ENCODE measurements at places on chromosomes 7 and 10.

DNA sequence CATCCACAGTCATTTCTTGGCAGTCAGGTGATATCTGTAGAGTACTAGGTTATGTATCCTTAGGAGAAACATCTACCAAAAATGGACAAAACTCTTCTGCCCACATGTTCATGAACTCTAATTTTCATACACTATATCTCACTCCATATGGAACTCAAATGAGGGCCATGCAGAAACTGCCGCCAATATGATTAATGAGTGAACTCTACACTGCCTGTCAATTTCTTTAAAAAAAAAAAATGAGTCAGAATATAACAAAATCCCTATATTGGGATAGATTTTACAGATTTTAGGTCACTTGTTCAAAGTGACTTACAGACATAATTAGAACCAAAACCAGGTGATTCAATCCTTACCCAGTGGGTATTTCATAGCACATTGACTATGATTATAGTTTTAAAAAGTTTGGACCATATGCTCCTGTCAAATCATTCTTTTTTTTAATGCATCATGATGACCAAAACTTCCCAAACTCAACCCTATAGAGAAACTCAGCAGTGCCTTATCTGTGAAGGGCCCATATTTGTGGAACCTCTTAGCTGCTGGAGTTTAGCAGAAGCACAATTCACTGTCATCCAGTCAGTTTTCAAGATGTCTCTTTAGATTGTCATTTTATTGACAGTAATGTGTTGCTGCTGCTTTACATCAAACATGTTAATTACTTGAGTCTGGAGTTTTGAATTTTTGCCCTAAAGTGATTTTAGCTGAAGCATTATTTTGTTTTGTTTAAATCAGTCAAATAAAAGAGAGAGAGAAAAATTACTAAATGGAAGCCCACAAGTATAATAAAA is 11.1 kb downstream of the LRRN3 start:
- DNase-seq = no peak

DNA sequence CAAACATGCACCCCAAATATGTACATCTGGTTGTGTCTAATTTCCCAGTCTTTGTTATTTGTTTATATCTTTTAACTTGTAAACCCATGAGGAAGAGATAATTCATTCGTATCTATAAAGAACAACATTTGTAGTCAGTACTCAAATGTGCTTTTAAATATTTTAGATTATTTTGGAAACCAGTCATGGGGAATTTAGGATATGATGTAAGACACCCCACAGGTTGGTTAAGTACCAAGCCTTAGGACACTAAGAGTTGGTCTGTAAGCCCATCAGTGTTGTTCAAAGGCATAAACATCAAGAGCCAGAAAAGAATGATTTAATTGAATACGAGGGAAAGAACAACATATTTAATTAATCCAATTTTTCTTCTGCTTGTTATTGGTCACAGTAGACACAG is 421.1 kb upstream of the SEMA3C start:
- DNase-seq = no peak

DNA sequence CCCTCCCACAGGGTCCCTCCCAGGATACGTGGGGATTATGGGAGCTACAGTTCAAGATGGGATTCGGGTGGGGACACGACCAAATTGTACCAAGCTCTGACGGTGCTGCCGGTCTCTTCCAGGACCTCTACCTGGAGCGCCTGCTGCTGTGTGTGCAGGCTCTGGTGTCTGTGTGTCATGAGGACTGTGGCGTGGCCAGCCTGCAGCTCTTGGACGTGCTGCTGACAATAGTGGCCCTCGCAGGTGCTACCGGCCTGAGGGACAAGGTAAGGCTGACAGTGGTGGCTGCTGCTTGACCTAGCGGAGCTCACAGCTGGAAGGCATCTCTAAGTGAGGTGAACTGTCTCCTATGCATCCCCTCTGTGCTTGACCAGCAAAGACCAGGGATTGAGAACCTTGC is 34.5 kb upstream of the PRKAR1B start:
- DNase-seq = no peak

DNA sequence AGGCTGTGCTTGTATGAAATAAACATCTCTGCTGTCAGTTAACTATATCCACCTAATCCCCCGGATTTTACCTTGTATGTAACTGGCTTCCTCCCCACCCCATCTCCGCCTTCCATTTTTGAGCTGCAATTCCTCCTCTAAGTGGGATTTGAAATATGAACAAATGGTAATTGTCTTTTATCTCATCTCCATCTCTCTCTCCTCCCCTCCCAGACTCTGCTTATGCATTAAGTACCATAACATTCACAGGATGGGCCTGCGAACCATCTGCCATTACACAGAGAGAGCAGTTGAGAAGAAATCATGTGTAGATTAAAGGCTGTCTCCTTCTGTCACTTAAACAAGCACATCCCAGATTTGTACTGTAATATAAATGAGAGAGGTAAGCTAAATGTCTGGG is 1169.9 kb downstream of the TYW1 start:
- no peak for DNase-seq

DNA sequence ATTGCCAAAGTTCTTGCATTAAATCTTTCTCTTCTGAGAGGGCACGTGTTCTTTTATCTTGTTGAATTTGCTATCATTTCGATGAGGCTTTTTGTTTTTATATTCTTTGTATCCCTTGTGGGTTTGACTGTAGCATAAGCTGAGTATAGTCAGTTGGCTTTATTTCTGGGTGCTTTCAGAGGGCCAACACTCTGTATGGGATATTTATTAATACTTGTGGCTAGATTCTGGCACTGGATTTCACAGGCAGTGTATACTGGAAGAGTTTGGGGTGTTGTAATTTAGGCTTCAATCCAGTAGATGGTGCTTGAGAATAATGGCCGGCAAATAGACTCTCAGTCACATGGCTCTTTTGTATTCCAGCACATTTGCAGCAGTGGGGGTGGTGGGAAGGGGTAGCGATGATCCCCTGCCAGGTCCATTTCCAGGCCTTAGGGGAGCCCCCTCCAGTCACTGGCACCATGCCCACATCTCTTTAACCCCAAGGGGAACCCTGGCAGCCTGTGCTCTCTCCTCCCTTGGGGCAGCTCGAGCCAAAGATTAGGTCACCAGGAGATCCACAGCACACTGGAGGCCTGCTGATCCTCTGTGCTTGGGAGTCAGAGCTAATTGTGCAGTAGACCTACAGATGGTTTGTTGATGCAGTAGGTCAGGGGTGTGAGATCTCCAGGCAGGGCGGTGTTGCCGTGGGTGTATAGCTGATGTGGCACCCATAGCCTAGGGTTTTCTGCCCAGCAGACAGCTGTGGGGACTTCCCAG is 81.8 kb downstream of the PTPN20 start:
- no peak for DNase-seq

DNA sequence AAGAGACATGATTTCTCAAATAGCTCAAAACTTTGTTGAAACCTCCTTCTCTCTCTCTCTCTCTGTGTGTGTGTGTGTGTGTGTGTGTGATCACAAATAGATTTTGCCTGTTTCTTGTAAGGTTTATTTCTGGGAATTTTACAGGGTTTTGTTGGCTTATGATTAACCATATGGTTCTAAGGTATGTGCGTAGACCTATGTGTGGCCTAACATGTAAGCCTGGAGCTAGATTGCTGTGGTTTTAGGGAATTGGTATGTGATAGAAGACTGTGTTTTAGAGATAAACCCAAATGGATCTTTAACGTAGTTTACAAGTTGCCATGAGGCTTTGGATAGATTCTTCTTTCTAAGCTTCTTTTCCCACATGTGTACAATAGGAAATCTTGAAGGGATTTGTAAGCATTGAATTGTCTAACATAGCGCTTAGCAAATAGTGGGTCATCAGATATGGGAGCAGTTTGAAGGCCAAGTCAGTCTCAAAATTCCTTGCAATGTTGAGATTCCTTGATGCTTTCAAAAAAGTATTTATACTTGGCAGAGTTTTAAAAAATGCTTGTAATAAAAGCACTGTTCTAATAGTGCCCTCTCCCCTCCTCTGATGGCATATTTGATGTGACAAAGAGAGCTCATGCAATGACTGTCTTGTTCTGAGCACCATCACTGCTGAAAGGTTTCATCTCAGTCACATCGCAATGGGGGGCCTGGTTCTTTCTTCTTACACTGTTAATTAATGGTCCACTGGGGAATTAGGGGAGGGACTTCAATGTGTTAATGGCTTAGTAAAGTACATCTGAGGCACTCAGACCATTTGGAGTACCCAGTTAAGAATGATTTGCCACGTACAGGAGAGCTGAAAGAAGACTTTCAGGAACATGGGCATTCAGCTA is 118.2 kb downstream of the SNX10 start:
- peak; percentile 91 for DNase-seq

All from NCI-H187 (cell line).